ENCODE measurements at places on chromosomes 12 and 14. TPM values are rescaled to one million over a fixed set of nuclear protein-coding genes. Genes with fewer than 3 reads are reported as not detected.

The PTPRQ gene
- polyA plus RNA-seq: 18.8 TPM

GRCh38 chr14:95190857-95191256 is 33.5 kb upstream of the DICER1 start:
- DNase-seq: no peak

The PPFIA2 gene
- polyA plus RNA-seq: 4.4 TPM

- DNase-seq: no peak
Observed at GRCh38 chr14:77469067-77469505, 11.2 kb downstream of the AHSA1 start.

- no peak for DNase-seq
Observed at GRCh38 chr14:68676511-68676943, 116.3 kb downstream of the ZFP36L1 start.

DNA sequence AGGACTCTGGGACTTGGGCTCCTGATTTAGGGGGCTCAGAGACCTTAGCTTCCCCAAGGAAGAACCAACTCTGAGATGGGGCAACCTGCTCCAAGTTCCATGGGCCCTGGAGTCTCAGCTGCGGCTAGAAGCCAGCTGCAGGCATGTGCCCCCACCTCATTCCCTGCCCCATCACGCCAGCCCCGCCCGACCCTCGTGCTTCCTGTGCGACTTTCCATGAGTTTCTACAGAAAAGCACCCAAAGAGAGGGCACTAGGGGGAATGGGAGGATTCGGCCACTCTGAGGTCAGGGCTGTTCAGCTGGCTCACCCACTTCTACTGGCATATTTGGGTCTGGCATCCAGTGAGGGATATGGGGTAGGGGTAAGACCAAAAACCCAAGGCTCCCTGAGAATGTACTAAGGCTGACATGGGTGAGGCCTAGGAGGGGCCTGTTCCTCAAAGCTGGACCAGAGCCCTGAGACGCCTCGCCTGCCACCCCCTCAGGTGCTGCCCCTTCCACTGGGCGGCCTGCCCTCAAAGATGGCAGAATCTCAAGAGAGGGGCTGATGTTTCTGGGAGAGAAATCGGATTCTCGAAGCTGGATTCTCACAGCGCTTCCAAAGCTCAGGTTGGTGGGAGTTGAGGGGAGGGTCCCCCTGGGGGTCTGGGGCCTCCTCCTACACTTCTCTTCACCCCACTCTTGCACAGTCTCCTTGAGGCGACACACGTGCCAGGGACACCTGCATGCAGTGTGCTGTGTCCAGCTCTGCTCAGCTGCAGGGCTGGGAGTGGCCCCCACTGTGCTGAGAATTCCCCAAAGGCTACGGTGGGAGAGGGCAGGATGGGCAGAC is 22.1 kb downstream of the FAIM2 start:
- no peak for DNase-seq

DNA sequence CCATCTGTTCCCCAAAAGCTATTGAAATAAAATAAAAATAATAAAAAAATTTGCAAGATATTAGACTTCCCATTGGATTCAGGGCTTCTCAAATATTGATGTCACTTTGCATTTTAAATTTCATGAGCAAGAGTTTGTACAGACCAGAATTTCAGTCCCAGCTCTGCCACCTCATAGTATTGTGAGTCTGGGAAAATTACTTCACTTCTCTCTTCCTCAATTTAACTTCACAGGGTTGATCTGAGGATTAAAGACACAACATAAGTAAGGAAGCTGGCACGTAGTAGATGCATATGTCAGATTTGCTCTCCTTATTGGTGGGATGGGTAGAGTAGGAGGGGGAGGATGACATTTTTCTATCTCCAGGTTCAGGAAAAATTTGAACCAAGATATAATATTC is 32.8 kb downstream of the COX8C start:
- DNase-seq: no peak

- DNase-seq: no peak
Observed at GRCh38 chr14:21032326-21033132, 2.1 kb downstream of the RNASE13 start.

DNA sequence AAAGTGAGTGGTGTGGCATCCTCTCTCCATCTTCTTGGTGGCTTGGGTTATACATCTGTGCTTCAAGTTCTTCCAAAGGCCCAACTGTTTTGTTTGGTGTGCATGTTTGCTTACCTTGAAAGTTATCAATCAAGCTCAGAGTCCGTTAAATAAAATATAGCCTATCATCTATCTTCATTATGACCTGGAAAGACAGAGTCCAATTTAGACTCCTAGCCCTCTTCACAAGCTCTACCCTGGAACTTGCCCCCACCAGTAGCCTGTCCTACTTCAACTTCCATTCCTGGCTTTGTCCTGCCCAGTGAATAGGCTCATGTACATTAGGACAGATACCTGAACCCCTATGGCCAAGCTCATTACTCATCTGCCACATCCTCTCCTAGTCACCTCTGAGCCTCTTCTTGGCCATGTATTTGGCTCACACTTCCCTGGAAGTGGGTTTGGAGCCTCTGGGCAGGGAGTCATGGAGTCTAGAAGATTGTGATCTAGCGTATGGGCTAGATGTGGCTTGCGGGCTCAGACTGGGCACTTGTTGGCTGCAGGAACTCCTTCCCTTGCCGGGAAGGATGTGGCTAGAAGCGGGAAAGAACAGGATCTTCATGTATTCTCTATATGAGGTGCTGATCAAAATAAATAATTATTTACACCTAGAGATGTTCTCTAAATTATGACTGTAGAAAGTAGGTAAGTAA is 6.4 kb upstream of the SSTR1 start:
- DNase-seq: no peak

The CCDC196 gene
- 0.12 TPM for polyA plus RNA-seq

DNA sequence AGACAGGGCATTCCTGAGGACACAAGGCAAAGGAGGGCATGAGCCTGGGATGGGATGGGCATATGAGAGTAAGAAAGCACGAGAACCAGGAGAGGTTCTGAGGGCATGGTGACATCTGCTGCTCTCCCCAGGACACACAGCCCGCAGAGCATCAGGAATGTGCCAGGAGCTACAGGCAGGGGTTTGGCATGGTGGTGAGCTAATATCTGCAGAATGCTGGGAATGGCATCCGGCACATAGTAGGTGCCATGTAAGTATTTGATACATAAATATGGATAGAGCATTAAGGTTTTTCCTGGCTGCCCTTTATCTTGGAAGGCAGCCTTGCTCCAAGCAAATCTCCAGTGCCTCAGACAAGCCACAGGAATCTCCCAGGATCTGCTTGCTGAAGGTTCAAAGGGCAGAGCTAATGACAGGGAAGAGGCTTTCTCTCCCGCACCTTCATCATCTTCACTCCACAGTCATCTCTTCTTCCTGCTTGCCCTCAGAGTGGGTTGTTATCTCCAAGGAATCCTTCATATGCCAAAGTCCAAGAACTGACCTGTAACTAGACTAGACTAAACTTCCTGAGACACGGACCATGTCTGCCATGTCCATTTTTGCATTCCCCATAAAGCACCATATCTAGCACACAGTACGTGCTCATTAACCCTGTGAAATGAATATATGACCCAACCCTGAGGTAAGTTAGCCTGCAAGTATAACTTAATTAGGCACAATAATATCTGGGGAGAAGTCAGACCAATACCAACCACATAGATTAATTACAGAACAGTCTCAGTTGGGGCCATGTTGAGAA is 62.0 kb upstream of the SCN8A start:
- DNase-seq: no peak

DNA sequence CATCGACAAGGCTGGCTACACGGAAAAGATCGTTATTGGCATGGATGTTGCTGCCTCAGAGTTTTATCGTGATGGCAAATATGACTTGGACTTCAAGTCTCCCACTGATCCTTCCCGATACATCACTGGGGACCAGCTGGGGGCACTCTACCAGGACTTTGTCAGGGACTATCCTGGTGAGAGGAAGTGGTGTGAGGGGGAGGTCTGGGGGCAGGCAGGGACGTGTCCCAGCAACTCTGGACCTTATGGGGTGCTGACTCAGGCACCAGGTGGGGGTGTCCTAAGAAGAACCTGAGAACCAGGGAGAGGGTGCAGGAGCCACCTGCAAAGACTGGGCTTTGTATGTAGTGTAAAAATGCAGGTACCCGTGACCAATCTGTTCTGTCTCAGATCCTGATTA is 5.2 kb downstream of the ENO2 start:
- no peak for DNase-seq

- DNase-seq: no peak
Observed at GRCh38 chr12:563787-564298, 99.4 kb downstream of the NINJ2 start.

DNA sequence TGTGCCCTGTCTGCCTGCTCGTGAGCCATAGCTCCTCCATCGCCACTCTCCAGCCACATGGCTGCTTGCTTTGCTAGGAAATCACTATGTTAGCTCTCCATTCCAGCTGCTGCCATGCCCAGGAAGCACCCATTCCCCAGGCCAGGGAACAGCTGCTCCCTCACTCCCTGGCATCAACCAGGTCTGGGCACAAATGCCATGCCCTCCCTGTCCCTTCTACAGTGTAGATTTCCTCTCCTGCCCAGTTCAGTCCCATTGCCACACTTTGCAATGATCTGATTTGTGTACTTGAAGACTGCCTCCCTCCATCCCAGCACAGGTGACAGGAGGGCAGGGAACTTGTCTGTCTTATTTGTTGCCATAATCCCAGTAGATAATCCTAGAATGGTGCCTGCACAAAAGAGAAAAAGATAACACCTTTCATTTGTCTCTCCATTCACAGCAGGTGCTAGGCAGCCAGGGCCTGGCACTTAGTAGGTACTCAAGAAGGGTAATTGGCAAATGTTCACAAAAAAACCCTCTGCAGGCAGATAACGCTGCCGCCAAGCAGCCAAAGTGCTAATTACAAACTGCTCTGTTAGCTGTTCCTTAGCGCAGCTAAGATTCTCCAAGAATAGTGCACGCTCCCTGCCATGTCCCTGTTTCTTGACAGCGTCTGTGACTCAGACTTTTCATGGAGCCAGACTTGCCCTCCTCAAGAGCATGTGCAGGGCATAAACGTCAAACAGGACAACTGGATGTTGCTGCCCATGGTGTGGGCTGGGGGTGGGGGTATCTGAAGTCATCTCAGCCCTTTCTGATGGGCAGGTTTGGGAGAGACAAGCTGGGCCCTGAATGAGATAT is 69.1 kb downstream of the ARL6IP4 start:
- DNase-seq: no peak

DNA sequence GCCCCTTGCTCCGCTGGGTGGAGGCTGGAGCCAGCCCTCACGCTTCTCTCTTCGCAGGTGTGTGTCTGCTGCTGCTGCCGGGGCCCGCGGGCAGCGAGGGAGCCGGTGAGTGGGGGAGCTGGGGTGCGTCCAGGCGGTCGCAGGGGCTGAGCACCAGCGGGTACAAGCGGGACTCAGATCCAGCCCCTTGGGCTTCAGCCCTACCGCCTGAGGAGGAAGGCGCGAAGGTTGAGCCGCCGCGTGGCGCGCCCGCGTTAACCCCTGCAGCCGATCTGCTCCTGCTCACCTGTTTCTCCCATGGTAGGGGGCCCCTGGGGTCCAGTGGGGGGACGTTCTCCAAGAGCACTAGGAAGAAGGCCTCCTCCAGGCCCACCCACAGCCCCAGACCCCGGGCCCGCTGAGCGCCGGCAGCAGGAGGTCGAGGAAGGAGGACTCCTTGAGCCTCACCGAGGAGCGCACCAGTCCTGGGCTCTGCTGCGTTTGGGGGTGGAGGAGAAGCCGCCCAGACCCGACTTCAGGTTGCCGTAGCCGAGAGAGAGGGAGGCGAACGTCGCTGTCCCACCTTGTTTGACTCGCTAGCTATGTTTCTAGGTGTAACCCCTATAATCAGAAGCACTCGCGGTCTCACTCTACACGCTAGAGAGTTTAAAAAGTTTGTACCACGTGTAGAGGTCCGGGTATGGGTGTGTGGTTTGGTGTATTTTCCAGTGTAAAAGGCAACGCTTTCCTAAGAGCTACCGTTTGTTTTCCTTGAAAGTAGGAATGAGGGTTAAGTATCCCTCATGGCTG is 834 bp downstream of the COCH start:
- DNase-seq: no peak

The RPL10L gene
- not detected for polyA plus RNA-seq

DNA sequence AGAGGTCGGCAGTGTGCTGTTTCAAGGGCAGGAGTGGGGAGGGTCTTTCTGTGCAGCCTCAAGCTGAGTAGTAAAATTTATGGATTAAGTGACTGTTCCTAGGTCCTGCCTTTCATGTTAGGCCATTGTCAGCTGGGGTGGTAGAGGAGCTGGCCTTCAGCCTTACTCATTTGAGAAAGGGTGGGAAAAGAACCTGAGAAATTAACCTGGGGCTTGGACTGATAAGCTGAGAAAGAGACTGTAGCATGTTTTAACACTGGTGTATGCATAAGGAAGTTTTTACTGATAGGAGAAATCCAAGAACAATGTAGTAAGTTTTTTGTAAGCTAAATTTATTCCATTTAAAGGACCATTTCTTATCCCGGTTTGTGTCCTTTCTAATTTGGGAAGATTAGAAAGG is 20.7 kb downstream of the IFT43 start:
- no peak for DNase-seq

The TMBIM6 gene
- 665 TPM for polyA plus RNA-seq

The KCNH5 gene
- polyA plus RNA-seq: 0.09 TPM

GRCh38 chr14:99983251-99984015 is 81.8 kb upstream of the EVL start:
- no peak for DNase-seq

DNA sequence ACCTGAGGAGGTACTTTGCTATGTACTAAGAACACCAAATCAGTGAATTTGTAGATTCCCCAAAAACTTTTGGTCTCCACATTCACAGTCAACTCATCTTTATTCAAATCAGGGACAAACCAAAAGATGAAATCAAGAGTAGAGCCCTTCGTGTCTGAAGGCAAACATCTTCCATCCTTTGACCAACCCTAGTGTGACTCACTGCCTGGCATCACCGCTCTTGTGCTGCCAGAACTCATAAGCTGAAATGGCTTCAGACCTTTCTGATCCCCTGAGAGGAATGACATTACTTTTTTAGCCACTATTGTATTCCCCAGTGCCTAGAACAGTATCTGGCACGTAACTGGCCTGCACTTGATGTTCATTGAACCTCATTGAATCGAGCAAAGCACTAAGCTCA is 50.1 kb downstream of the GOLGA5 start:
- DNase-seq: no peak

The TOX4 gene
- 61.0 TPM for polyA plus RNA-seq

The FOXM1 gene
- polyA plus RNA-seq: 37.2 TPM

- DNase-seq: no peak
Observed at GRCh38 chr12:53729644-53730043, 2.4 kb upstream of the CALCOCO1 start.

The DNAJC22 gene
- 22.1 TPM for polyA plus RNA-seq

The COX8C gene
- polyA plus RNA-seq: 0.39 TPM

The GLIPR1L1 gene
- polyA plus RNA-seq: 0.86 TPM

GRCh38 chr12:66623455-66623854 is 55.4 kb downstream of the GRIP1 start:
- no peak for DNase-seq

The EPYC gene
- not detected for polyA plus RNA-seq

The RNASE7 gene
- polyA plus RNA-seq: 0.40 TPM

DNA sequence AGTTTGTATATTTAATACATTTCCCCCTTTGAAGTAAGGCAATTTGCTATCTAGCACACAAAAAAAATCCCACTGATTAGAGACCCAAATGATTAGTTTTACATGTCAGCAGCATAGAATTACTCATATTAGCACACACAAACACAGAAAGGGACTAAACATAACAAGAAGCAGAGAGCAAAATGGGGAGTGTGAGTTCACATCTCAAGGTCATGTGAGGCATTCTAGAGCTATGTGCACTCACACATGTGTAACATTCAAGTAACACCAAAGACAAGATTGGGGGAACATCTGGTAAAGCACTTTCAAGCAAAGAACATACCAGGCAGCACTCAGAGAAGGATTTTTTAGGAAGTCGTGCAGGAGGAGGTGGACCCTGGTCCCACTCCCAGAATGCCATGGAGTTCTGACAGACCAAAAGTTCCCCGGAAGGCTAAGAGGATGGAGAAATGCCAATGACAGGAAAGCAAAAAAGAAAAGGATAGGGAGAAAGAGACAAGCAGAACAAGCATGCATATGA is 105.8 kb upstream of the SINHCAF start:
- no peak for DNase-seq
